ENCODE measurements at places on chromosomes 3 and 15.

DNA sequence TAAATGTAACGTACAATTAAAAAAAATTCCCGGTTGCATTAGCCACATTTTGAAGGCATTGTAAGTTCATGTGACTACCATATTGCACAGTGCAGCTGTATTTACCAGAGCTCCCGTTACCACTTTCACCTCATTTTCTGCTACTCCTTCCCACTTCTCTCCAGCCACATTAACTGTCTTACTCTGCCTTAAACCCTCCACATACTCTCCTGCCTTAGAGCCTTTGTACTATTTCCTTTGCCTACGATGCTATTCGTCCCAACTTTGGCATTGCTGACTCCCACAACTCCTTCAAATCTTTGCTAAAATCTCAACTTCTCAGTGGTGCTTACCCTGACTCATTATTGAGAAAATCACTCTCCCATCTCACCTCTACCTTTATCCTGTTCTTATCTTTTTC is 115.2 kb downstream of the CADM2 start:
- no peak for DNase-seq

DNA sequence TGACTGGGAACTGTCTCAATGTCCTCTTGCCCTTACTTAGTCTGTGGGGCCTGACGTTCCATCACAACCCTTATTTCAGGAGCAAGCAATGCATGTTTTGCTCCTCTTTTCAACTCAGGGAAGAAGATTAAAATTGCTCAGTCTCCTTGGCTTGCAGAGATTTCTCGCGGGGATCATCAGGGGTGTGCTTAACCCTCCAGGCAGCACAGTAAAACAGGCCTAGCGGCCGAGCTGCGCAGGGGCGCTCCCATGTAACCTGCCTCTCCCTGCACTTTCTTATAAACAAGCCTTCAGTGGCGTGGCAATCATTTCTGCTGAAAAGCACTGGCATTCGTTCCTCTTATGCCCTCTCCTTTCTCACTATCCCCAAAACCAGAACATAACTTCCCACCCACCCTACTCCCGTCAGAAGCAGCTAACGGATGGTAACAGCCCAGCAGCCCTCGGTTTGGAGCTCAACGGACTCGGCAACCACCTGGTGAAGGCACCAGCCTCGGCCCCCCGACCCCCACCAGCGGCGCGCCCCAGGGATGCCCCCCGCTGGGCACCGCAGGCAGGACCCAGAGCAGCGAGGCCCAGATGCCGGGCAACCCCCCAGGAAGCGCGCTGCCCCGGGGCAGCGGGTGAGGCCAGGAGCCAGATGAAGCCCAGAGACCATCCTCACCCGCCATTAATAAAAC is 1.1 kb downstream of the MCF2L2 start:
- no peak for DNase-seq

- DNase-seq: no peak
These were observed 63.3 kb upstream of the SAMMSON start for GRCh38 chr3:69936266-69936665.

- no peak for DNase-seq
These were observed 7.9 kb downstream of the VIPR1 start for GRCh38 chr3:42510325-42510724.

DNA sequence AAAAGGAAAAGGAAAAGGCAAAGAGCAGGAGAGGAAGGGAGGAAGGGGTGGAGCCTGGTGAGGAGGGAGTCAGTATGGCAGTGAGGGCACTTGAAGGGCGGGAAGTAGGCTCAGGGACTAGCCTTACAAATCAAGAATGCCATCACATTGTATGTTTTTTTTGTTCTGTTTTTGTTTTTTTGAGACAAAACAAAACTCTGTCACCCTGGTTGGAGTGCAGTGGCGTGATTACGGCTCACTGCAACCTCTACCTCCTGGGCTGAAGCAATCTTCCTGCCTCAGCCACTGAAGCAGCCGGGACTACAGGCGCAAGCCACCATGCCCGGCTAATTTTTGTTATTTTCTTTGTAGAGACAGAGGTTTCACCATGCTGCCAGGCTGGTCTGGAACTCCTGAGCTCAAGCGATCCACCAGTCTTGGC is 10.5 kb upstream of the PIK3CB start:
- no peak for DNase-seq

- DNase-seq: peak; percentile 4
These were observed 291.5 kb upstream of the ARHGEF26 start for GRCh38 chr3:153829606-153830170.

DNA sequence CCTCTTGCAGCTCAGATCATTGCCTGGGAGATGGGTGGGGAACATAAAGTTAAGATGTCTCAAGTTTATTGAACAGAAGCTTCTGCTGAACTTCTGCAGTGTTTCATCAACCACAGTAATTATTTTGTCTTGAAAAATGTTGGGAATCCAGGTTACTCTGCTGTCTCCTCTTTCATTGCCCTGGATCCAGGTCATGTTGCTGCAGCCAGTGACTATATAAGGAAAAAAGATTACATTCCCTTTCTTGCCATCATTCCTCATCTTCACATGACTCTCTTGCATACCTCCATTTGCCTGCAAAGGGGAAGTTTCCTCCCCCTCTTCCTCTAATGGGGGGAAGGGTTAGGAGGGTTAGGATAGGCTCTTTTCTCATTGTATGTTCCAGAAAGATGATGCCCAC is 15.1 kb downstream of the GMNC start:
- no peak for DNase-seq

DNA sequence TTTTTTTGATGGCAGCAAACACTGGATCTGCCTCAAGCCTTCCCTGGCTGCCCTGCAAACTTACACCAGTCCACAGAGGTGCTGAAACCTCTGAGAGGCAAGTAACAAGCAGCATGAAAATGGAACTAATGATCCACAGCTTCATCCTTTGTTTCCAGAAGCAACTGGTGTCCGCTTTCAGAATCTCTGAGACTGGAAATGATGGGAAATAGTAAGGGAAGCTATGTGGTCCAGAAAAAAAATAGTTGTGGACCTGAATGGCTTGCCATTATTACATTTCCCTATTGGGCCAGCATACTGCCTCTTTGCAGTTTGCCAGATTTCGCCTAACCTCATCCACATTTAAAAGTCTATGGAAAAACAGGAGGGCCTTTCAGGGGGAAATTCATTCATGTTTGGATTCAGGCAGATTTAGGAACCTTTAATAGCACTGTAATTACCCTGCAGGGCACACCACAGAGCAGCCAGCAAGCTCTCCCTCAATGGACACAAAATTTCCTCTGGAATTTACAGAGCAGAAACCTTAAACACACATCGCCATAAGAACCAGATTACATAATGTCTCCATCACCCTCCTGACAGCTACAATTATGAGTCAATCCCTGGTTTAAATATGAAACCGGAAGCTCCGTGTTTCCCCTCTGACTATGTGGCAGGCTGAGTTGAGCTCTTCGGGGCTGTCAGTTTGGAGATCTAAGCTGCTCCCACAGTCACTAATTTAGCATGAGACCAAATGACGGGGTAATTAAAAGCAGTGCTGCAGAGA is 134.4 kb downstream of the TMCO5A start:
- DNase-seq: peak; percentile 89

DNA sequence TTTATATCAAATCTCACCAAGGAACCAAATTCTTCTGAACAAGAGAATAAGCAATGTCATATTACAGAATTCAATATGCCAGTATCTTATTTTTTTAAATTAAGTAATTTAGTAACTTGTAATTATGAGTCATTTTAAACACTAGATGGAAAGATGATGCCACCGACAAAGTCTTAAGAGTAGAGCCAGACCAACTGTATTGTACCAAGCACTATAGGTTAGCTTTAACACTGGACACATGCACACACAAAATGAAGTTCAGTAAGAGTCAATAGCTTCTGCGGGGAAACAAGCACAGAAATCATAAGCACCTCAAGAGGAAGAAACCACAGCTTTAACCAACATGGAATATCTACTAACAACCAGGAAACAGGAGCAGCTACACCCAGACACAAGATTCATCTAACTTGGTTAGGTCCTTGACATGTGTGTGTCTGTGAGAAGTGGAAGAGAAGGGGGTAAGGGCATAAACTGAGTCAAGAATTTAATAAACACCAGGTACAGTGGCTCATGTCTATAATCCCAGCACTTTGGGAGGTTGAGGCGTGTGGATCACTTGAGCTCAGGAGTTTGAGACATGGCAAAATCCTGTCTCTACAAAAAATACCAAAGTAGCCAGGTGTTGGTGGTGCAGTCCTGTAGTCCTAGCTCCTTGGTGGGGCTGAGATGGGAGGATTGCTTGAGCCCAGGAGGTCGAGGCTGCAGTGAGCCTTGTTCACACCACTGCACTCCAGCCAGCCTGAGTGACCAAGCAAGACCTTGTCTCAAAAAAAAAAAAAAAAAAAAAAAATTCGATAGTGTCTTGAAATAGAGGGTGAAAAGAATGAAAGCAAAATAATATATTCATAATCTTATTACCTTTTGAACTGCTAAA is 28.9 kb downstream of the DENND4A start:
- no peak for DNase-seq
